ENCODE measurements at places on chromosomes 7 and 10.
A peak's percentile ranks its signal among the peaks of the same experiment; 100 is the strongest.

GRCh38 chr10:31749301-31749700 is 179.3 kb downstream of the ARHGAP12 start:
- no peak for DNase-seq

- DNase-seq: no peak
These were observed 71.5 kb upstream of the NANOS1 start for GRCh38 chr10:118957966-118958365.

- peak; percentile 74 for DNase-seq
These were observed 491.1 kb upstream of the ZMIZ1 start for GRCh38 chr10:78577712-78578111.

- peak; percentile 73 for DNase-seq
These were observed 86.0 kb downstream of the CH25H start for GRCh38 chr10:89120931-89121763.

DNA sequence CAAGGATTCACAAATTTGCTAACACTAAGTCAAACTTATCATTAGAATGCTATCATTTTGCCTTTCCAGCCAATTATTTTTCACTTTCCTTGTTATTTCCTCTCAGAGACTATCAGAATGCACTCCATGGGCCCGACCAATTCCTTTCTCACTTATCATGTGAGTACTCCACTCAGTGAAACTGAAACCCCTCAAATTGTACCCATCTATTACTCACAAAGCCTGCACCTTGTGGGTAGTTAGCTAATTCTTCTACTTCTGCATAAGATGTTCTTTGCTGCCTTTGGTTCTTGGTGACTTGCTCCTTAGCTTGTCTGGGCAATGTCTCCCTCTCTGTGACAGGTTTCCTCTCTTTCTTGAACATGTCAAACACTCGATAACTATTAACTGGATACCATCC is 35.2 kb upstream of the MBL2 start:
- no peak for DNase-seq

- DNase-seq: no peak
These were observed 495.7 kb downstream of the GALNT17 start for GRCh38 chr7:71627651-71628050.

GRCh38 chr10:31620226-31621151 is 301.5 kb downstream of the ZEB1 start:
- peak; percentile 65 for DNase-seq
